ENCODE measurements at places on chromosomes 13 and 19.

DNA sequence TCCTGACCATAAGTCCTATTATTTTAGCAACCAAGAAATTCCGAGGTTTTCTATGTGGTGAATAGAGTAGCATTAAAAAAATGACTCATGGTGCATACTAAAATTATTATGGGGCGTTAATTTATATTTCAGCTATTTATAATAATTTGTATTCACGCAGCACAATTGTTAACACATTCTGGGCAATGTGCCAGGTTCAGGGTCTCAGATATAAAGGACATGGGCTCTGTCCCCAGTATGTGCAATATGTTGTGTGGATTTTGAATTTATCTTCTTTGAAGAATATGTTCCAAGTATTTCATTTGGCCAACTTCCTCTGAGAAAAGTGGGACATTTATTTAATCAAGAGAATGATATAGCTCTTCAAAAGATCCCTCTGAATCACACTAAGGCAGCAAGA lies 1434.7 kb upstream of the PRR20A start:
- DNase-seq: no peak

DNA sequence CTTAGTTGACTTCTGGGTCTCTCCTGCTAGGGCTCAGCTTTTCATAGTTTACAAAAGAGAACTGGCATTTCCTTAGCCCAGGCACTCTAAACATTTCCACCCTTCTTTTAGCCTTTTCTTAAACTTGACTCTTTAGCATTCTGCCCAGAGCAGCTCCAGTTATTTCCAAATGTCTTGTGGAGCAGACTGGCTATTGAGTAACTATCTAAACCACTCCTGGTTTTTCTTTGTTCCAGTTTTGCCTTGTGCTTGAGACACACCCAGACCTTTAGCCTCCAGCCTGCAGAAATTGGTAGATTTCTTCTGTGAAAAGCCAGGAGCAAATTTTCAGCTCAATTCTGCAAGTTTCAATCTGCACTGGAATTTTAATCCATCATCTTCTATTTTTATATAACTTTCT lies 1813.1 kb downstream of the OLFM4 start:
- DNase-seq: no peak

- DNase-seq: no peak
Measured at GRCh38 chr19:13095934-13096927, 6.4 kb downstream of the LYL1 start.

DNA sequence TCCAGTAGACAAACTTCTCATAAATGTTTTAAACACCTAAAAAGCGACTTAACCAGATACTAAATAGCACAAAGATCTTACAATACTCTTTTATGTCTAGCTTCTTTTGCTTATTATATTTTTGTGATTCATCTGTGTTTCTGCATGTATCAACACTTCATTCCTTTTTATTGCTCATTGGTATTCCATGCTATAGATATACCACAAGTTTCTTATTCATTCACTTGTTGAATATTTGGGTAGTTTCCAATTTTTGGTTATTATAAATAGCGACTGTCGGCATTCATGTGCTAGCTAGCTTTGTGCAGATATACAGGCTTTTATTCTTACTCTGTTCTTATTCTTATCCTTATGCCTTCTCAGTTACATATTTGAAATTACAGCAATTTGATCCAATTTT lies 50.0 kb upstream of the RGCC start:
- no peak for DNase-seq

- no peak for DNase-seq
Measured at GRCh38 chr13:71068041-71068440, 799.0 kb downstream of the DACH1 start.

DNA sequence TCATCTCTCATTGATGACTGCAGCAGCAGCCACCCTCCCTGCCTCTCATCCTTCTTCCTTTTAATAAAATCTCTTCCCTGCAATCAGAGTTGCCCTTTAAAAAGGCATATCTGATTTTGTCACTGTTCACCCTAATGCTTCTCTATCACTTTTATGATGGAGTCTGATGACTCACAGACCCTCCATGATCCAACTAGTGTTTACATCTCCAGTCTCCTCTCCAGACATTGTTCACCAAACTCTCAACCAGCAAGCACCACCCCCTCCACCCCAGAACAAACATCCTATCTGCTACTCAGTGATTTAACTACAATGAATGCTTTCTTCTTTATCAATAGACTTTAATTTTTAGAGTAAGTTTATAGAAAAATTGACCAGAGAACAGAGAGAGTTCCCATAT lies 59.5 kb downstream of the TNFSF11 start:
- no peak for DNase-seq

Measured in fibroblast of skin of left biceps (primary cell).